ENCODE measurements at places on chromosomes 12 and 14.

DNA sequence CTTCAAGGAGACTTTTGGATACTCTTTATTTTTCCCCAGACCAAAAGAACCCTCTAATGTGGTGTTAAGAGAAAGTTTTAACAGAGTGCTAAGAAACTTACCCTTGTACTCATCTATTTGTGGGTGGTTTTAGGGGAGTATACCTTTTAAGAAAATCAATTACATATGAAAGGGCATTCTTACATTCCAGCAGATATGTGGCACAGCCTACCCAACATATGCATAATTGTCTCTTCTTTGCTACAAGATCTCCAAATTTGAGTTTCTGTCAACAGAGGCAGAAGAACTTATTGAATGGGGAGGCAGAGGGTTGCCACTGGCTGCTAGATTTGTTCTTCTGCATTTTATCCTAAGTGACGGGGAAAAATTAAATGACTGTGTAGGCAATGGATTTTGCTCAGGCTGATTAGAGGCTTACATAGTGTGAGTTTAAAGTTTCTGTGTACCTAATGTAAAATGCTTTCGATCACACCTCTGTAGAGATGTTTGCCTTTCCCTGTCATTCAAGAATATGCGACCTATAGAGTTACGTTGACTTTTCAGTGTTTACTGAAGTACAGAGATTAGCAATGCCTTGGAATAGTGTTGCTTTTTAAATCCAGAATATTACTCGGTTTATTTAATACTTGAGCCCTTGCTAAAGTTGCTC lies 54.6 kb downstream of the PROX2 start:
- no peak for DNase-seq

DNA sequence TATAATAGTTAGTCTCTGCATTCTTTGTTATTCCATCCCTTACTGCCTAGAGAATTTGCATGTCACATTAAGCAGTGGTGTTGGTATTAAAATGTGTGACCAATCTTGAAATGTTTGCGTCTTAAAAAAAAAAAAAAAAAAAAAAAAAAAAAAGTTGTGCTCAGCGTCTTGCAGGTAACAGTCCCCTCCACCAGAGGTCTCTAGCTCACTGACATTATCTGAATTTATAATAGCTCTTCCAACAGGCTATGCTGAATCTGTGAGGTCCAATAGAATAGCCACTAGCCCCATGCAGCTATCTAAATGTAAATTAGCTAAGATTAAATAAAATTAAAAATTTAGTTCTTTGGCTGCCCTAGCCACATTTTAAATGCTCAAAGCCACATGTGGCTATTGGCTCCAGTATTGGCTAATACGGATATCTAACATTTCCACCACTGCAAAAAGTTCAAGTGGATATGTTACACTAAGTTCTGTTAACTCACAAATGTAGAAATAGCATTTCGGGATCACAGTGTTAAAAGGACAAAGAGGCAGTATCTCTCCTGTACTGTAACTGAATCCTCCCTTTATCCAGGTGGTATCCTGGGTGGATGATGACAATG lies 28.7 kb downstream of the NKX2-8 start:
- peak; percentile 31 for DNase-seq

- DNase-seq: peak; percentile 34
These were observed 62.8 kb upstream of the EGLN3 start for GRCh38 chr14:34013721-34014060.

GRCh38 chr12:53267306-53267998 lies 647 bp upstream of the ESPL1 start:
- DNase-seq: no peak

DNA sequence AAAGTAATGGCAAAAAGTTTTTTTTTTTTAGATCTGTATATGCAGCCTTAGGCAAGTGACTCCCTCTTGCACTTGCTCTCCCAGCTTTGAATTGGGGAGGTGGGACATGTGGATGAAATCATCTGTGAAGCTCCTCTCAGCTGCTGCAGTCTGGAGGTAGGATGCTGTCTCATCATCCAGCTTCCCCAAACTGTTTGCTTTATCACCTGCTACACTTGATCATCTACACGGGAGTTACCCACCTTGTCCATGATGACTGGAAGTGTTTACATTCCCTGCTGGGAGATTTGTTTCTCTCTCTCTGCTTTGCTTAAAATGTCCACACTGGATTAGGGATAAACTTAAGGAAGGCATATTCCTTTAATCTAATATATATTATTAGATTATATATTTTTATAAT lies 8.5 kb upstream of the FGF23 start:
- no peak for DNase-seq

DNA sequence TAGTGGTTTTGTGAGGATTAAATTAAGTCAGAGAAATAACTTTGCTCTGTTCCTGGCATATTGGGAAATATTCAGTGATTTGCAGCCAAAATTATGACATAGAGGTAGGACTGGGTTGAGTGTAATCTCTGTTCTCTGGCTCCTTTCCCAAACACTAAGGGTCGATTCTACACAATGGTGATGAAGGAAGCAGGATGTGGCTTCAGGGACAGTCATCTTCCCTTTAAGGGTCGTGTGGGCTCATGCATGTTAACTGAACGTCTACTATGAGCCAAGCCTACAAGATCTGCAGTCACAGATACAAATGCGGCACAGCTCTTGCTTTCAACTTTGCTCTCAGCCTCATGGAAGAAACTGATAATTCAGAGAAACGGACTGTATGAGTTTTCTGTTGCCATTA lies 381.6 kb downstream of the VRK1 start:
- DNase-seq: no peak

DNA sequence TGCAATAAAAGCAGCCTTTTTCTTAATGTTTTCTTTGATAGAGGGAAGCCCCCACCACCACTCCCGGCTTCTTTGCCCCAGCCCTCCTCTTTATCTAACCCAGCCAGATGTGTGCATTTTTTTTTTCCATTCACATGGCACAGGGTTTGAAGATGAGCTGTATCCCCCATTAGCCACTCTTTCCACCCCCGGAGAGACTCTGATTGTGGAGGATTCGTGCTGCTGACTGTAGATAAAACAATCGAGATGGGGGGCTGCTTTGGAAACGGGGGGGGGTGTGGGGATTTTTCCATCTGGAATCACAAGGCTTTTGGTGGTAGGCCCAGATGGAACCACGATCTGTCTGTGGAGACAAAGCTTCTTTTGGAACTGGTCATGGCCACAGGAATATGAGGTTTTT lies 46.2 kb upstream of the VASH1 start:
- no peak for DNase-seq

- no peak for DNase-seq
These were observed 54.0 kb downstream of the CLIP1 start for GRCh38 chr12:122368361-122369073.

GRCh38 chr14:106488291-106488690 lies 961.9 kb downstream of the TMEM121 start:
- no peak for DNase-seq

DNA sequence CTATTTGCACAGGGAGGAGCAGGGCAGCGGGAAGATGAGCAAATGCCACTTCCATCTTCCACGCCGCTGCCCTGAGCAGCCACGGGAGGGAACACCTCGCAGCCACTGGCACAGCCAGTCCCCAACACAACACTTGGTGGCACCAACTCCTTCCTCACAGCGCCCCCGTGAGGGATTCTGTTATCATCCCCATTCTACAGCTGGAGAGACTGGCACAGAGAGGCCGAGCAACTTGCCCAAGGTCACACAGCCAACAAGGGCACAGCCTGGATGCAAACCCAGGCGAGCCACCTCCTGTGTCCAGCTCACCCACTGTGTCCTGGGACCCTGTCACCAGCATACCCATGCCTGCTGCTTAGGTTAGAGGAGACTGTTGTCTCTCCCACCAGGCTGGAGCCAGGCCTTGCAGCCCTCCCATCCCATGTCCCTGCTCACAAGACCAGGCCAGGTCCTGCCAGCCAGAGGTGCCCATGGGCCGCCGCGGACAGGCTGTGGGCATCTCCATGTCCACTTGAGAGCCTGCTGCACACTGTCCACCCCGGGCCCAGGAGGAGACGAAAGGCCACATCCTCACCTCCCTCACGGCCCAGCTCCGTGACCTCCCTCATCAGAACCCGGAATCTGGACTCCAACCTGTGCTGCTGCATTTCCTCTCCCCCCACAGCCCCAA lies 57.0 kb downstream of the NCOR2 start:
- DNase-seq: no peak

DNA sequence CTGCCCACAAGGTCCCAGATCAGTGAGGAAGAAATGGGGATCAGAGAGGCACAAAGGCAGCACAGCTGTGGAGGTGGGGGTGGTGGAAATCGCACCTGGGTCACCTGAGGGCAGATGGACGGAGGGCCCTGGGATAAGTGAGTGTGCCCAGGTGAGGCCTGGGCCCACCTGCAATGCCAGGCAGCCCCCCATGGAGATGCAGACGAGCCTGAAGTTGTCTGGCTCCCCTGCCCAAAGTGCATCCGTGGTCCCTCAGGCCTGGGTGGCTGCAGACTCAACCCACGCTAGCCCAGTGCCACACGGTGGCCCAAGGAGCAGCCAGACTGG lies 84.9 kb downstream of the NCOR2 start:
- no peak for DNase-seq

DNA sequence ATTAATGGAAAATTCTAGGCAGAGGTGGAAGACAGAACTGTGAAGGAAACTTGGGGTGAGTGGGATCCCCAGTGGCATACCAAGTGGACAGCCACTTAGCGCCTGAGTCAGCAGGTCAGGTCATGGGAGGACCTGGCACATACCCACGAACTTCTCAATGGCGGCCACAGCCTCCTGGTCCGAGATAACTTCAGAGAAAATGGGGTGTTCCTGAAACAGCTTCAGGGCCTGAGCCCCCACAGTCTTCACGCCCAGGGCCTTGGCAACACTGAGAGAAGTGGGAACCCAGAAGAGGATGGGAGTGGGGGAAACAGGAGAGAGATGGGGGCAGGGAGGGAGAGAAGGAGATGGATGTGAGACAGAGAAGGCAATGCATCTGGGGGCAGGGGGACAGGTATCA lies 9.9 kb downstream of the SDS start:
- no peak for DNase-seq

GRCh38 chr12:1534748-1535147 lies 59.6 kb downstream of the FBXL14 start:
- peak; percentile 34 for DNase-seq

DNA sequence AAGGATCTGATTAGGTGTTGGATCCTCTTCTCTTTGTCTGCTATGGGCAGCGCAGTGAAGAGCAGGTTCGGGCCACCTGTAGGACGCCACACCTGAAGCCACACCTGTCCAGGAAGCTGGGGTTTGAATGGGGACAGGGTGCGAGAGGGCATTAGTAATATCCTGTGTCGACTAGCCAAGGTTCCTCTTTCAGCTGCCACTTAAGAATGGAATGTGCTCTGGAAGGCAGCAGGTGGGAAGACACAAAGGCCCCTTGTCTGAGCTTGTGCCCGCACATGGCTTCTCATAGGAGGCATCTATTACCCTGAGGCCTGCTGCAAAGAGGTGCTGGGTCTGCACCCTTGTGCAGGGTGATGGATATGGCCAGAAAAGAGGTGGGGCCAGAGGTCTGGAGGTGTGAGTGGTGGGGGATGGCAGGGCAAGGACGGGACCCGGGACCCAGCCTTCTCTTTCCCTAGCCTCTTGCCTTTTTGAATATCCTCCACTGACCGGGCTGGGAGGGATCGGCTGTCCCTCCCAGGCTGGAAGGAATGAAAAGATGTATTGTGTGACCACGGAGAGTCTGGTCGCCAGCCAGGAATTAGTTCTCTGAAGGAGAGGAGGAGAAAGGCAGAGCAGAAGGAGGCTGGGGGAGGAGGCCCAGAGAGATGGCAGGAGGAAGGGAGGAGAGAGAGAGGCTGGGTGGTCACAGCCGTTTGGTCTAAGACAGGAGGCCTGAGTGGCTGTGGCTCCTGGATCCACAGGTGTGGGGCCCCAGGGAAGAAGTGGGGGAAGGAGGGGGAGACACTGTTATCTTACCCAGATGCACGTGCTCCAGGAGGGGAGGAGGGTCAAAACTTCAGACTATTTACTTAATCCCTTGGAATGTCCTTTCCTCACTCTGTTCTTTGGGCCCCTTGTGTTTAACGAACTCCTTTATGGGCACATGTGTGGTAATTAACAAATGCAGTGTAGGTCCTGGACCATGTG lies 101.5 kb downstream of the SMOC1 start:
- DNase-seq: no peak

- no peak for DNase-seq
These were observed 57.3 kb upstream of the ATF1 start for GRCh38 chr12:50706606-50707005.

DNA sequence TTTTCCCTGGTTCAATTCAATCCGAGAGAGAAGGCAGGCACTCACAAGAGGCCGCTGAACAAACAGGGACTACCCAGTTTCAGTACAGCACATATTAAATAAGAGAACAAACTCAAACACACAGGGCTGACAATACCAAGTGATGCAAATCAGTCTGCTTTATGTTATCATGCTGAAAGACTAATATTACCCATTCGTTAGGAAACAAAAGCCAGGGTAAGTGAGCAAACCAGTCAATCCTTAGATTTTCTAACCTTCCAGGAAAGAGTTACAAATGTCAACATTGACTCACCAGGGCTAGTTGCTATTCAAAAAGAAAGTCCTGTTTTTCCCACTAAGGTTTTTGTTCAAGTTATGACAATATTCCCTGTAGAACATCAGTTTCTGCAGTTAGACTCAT lies 246.2 kb downstream of the C12orf42 start:
- DNase-seq: no peak

GRCh38 chr12:25839470-25839869 lies 119.0 kb upstream of the RASSF8 start:
- DNase-seq: no peak
